Adrenal gland (tissue), 19 donors: ENCODE measurements at places on chromosomes 16 and 17. TPM values are rescaled to one million over a fixed set of nuclear protein-coding genes. Genes with fewer than 3 reads are reported as not detected.

DNA sequence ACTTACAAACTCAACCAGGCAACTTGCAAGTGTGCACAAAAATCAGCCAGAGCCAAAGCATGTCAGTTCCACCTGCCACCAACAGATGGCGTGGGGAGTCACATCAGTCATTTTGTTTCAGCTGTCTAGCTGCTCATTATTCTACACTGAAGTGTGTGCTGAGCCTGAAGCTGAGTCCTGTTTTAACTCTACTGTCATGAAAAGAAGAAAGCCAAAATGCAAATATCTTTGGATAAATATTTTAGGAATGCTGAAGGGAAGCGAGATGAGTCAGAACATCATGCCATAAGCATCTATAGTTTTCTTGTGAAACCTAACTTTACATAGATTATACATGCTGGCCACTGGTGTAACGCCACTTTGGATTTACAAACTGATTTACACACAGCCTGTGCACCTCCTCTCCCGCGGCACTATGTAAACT lies 172.6 kb downstream of the CDK5R1 start:
- H3K36me3 ChIP-seq: no peaks in the 10 kb centered on the region
- H3K27me3 ChIP-seq: no peaks in the 10 kb centered on the region
- H3K27ac ChIP-seq: no peak overlapping the region

GRCh38 chr17:73645050-73645871 lies 1.0 kb upstream of the SDK2 start:
- H3K36me3 ChIP-seq: no peaks in the 10 kb centered on the region
- H3K27ac ChIP-seq: no peak overlapping the region
- H3K4me1 ChIP-seq: peaks cover 4% of the 10 kb centered on the region
- DNase-seq: no peak
- no peak overlapping the region for H3K4me3 ChIP-seq

- H3K4me1 ChIP-seq: no peaks in the 10 kb centered on the region
- no peaks in the 10 kb centered on the region for H3K27me3 ChIP-seq
- H3K27ac ChIP-seq: no peak overlapping the region
- no peaks in the 10 kb centered on the region for H3K36me3 ChIP-seq
- no peak overlapping the region for H3K4me3 ChIP-seq
These were observed 834.4 kb downstream of the KCNJ2 start for GRCh38 chr17:71003736-71004135.

DNA sequence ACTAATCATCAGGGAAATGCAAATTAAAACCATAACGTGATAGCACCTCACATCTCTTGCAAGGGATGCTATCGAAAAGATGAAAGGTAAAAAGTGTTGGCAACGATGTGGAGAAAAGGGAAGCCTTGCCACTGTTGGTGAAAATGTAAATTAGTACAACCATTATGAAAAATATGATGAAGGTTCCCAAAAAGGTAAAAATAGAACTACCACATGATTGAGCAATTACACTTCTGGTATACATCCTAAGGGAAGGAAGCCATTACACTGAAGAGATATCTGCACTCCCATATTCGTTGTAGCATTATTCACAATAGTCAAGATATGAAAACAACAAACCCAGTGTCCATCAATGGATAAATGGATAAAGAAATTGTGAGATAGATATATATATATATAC lies 21.5 kb downstream of the ABCA10 start:
- no peaks in the 10 kb centered on the region for H3K27me3 ChIP-seq
- no peaks in the 10 kb centered on the region for H3K4me1 ChIP-seq
- no peaks in the 10 kb centered on the region for H3K36me3 ChIP-seq
- no peak overlapping the region for H3K4me3 ChIP-seq

DNA sequence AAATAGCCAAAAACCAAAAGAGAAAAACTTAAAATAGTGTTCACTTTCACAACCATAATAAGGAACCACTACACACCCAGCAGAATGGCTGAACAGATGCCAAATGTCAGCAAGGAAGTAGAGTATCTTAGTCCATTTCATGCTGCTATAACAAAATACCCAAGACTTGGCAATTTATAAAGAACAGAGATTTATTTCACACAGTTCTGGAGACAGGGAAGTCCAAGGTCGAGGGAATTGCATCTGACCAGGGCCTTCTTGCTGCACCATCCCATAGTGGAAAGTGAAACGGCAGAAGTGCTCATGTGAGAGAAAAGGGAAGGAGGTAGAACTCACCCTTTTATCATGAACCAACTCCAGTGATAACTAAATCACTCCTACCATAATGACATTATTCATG lies 33.8 kb upstream of the CCL22 start:
- no peak for DNase-seq
- H3K27me3 ChIP-seq: no peaks in the 10 kb centered on the region
- H3K27ac ChIP-seq: no peak overlapping the region
- H3K4me1 ChIP-seq: no peaks in the 10 kb centered on the region
- H3K4me3 ChIP-seq: no peak overlapping the region

DNA sequence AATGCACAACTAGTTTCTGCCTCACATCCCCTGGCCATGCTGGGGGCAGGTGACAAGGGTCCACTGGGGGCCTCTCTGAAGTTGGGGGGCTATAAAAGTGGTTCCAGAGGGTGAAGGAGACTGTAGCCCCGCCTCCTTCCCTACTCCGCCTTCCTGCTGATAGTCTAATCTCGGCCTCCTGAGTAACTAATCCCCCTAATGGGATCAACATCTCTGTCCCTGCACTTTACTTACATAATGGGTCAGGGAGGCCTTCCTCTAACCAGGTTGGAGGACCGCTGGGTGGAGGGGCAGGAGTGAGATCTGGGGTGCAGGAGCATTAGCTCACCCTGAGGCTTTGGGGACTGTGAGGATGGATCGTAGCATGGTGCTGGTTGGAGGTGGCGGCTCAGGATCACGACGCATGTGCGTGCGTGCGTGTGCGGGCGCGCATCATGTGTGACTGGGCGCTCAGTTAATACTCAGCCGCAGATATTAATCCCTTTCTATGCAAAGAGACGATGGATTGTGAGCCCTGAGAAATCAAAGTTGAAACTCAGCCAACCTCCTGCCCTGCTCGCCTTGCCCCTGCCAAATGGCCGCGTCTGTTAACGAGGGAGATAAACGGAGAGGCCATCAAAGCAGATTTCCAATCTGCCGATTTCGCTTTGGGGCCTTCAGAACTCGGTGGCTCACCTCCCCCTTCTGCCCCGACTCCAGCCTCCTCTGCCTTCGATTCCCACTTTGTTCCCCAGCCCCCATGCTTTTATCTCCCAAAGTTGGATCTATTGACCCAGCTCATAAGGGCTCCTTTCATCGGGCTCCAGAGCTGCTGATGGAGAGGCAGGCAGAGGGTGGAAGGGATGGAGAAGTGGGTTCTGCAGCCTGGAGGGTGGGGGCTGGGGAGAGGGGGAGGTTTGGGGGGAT lies 107.3 kb downstream of the SDK2 start:
- no peaks in the 10 kb centered on the region for H3K4me1 ChIP-seq
- H3K36me3 ChIP-seq: no peaks in the 10 kb centered on the region
- H3K4me3 ChIP-seq: no peak overlapping the region
- no peaks in the 10 kb centered on the region for H3K27me3 ChIP-seq
- no peak overlapping the region for H3K27ac ChIP-seq
- DNase-seq: no peak

The BTBD17 gene
- total RNA-seq: not detected

The TMEM114 gene
- total RNA-seq: not detected

DNA sequence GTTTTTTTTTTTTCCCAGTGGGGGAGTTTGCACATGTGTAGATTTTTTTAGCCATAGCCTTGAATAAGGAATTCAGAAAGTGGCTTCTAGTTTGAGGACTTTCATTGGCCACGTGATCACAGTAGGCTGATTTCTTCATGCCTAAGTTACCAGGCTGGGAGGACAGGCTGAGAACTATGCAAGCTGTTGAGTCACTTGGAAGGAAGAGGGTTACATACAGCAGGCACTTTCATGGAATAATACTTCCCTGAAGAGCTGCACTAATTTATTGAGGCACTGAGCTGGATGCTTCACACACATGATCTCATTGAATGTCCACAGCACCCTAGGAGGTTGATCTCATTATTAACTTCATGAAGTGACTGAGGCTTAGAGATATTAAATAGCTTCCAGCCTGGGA lies 22.8 kb downstream of the PRKCB start:
- peak; percentile 34 for DNase-seq
- no peaks in the 10 kb centered on the region for H3K36me3 ChIP-seq
- H3K4me3 ChIP-seq: no peak overlapping the region
- no peaks in the 10 kb centered on the region for H3K27me3 ChIP-seq

- no peak overlapping the region for H3K4me3 ChIP-seq
- no peak for DNase-seq
- no peaks in the 10 kb centered on the region for H3K36me3 ChIP-seq
- no peak overlapping the region for H3K27ac ChIP-seq
- no peaks in the 10 kb centered on the region for H3K4me1 ChIP-seq
These were observed 40.5 kb upstream of the ACSF3 start for GRCh38 chr16:89052890-89053724.

The TOP3A gene
- 59.6 TPM for total RNA-seq
